Psoas muscle (tissue), 8 donors: ENCODE measurements at places on chromosomes 2 and 18.

DNA sequence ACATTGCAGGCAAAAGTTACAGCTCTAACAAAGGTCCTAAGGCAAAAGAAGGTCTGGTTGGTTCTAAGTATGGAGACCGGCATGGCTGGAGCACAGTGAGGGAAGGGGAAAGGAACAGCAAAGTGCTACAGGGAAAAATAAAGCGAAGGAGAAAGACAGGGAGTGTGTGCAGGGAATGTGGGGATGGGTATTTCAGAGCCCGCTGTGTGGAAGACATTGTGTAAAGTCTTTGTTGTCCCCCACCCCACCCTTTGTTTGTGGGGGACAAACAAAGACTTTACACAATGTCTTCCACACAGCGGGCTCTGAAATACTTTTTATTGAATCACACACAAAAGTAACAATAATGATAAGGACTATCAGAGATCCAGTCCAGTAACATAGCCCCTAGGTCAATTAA lies 28.9 kb upstream of the C2orf15 start:
- H3K36me3 ChIP-seq: no peaks in the 10 kb centered on the region
- no peak overlapping the region for H3K27ac ChIP-seq
- no peak overlapping the region for H3K4me3 ChIP-seq
- DNase-seq: no peak
- H3K4me1 ChIP-seq: no peaks in the 10 kb centered on the region
- no peaks in the 10 kb centered on the region for H3K27me3 ChIP-seq

DNA sequence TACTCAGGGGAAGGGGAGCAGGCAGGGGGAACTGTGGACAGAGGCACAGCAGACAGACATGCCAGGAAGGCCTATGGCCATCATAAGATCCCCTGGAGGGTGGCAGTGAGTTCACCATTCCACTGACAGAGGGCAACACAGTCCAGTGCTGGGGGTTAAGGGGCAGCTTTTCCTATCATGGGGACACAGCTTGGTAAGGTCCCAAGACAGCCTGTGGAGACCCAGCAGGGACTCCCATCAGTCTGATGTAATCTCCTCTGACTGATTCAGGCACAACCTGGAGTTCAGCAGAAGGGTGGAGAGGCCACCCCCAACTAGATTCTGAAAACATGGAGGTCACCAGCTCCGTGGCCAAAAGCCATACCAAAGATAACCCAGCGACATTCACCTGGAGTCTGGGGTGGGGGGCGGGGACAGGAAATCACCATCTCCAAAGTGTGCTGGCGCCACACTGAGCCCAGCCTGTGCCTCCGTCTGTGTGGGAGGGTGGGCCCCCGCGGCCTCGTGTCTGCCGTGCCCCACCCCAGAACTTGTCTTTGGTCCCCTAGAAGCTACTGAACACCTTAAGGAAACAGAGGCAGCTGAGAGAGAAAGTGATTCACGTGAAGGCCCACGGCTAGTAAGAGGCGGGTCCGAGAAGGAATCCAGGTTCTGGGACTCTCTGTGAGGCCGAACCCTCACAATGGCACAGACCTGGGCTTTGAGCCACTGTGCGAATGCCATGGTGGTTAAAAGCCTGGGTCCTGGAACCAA lies 28.6 kb downstream of the DNMT3A start:
- H3K4me3 ChIP-seq: no peak overlapping the region
- H3K27me3 ChIP-seq: no peaks in the 10 kb centered on the region
- no peak for DNase-seq
- peak overlapping the region; percentile 82 for H3K27ac ChIP-seq
- no peaks in the 10 kb centered on the region for H3K36me3 ChIP-seq

- H3K4me3 ChIP-seq: no peak overlapping the region
- H3K4me1 ChIP-seq: no peaks in the 10 kb centered on the region
- no peaks in the 10 kb centered on the region for H3K27me3 ChIP-seq
- no peaks in the 10 kb centered on the region for H3K36me3 ChIP-seq
Measured at GRCh38 chr2:228430986-228431385, 249.5 kb upstream of the SPHKAP start.

DNA sequence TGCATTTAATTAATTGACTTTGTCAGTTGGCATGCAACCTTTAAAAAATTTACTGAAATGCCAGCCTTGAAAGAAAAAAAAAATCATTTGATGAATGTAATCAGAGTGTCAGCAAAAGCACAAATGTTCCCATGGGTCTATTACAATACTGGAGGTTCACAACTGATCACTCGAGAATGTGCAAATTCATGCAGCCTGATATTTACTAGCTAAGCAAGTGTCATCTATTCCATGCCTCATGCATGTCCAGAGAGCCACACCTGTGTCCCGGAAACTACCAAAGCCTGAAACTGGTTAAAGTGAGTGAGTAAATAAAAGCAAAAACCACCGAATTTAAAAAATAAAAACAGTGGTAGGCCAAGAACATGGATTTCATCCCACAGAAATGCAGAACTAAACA lies 415.3 kb upstream of the ID2 start:
- no peak for DNase-seq
- H3K4me1 ChIP-seq: no peaks in the 10 kb centered on the region
- no peaks in the 10 kb centered on the region for H3K36me3 ChIP-seq
- H3K27ac ChIP-seq: no peak overlapping the region
- no peak overlapping the region for H3K4me3 ChIP-seq
- H3K27me3 ChIP-seq: no peaks in the 10 kb centered on the region

DNA sequence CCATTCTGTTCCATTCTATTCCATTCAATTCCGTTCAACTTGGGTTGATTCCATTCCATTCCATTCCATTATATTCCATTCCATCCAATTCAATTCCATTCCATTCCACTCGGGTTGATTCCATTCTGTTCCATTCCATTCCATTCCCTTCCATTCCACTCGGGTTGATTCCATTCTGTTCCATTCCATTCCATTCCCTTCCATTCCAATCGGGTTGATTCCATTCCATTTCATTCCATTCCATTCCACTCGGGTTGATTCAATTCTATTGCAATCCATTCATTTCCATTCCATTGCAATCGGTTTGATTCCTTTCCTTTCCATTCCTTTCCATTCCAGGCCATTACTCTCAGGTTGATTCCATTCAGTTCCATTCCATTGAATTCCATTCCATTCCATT lies 1138.4 kb downstream of the RPIA start:
- H3K27me3 ChIP-seq: no peaks in the 10 kb centered on the region
- H3K4me3 ChIP-seq: no peak overlapping the region
- H3K27ac ChIP-seq: no peak overlapping the region
- H3K36me3 ChIP-seq: no peaks in the 10 kb centered on the region

DNA sequence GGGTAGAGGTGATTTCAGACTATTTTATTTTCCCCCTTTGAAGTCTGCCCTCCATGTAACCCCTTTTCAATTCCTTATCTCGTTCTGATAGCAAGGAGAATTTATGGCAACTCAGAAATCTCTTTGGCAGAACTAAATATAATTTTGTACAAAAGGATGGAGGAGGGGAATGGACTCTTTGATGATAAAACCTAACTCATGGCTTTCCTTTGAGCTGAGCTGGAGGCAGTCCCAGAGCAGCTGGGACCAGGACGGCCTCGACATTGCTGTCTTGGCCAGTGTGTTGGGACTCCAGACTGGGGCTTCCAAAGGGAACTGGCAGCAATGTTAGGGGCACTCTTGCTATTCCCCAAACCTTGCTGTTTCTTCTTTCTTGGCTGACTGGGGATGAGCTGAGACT lies 47.7 kb downstream of the PAX8 start:
- H3K4me3 ChIP-seq: no peak overlapping the region
- DNase-seq: no peak
- no peaks in the 10 kb centered on the region for H3K36me3 ChIP-seq
- no peaks in the 10 kb centered on the region for H3K27me3 ChIP-seq
- H3K4me1 ChIP-seq: no peaks in the 10 kb centered on the region

DNA sequence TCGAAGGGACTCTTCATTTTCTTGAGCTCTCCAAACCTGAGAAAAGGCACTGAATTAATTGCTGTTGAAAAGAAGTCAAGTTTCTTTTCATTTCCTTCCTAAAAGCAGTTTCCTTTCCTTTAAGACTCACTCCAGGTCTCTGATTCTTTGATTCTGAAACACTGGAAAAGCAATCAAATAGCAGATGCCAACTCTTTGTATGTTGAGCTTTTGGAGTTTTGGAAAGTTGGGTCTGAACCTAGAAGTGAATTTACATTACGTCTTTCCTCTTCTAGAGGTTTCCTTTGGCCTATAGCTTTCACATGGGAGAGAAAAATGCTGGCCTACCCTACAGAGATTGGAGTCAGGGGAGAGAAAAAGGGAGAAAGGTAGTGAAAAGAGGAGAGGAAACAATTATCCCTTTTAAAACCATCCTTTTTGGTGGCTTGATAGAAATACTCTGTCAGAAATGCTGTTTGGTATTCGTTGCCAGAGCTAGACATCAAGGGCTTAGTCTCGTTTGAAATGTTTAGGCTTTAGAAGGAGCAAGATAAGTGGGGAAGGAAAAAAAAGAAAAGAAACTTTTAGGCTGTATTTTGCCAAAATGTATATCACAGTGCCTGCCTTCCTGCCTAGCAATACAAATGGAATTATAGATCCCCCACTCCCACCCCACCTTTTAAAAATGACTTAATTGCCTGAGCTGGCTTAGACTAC lies 187.7 kb downstream of the PRPF40A start:
- no peaks in the 10 kb centered on the region for H3K27me3 ChIP-seq
- H3K36me3 ChIP-seq: peaks cover 3% of the 10 kb centered on the region
- DNase-seq: no peak
- no peak overlapping the region for H3K4me3 ChIP-seq
- no peak overlapping the region for H3K27ac ChIP-seq

DNA sequence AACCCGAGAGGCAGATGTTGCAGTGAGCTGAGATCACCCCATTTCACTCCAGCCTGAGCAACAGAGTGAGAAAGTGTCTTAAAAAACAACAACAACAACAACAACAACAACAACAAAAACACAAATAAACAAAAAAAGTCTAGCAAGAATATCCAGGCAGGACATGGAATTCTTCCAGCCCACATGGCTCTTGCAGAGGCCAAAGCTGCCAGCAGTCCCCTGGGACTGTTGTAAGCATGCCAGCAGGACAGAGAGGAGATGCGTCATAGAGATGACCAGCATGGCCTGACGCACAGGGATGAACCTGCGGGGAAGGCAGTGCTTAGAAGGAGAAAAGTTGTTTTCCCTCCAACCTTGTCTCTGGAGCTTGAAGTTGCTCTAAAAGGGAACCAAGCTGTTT lies 182.3 kb upstream of the PGAP1 start:
- no peak overlapping the region for H3K4me3 ChIP-seq
- H3K27ac ChIP-seq: peak overlapping the region; percentile 43

GRCh38 chr2:112869258-112869842 lies 32.8 kb upstream of the IL1B start:
- H3K4me3 ChIP-seq: no peak overlapping the region
- H3K36me3 ChIP-seq: no peaks in the 10 kb centered on the region
- H3K27ac ChIP-seq: no peak overlapping the region
- peaks cover 3% of the 10 kb centered on the region for H3K27me3 ChIP-seq

DNA sequence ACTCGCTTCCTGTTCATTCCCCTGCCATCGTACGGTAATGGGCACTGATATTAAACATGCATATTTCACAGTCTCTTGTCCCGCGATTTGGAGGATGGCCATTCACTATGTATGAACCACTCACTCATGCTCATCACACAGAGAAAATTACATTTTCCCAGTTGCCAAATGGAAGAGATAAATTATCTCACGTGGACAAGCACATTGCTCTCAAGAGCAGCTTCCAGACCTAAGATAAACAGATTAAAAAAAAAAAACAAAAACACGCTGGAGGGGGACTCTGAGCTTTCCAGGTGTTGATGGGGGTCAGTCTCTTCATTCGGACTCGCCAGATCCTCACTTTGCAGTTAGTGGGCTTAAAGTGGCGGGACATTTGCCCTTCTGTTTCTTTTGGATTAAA lies 1.7 kb upstream of the MAPK4 start:
- no peak for DNase-seq
- no peaks in the 10 kb centered on the region for H3K36me3 ChIP-seq
- H3K4me3 ChIP-seq: no peak overlapping the region
- H3K27me3 ChIP-seq: peaks cover 12% of the 10 kb centered on the region

DNA sequence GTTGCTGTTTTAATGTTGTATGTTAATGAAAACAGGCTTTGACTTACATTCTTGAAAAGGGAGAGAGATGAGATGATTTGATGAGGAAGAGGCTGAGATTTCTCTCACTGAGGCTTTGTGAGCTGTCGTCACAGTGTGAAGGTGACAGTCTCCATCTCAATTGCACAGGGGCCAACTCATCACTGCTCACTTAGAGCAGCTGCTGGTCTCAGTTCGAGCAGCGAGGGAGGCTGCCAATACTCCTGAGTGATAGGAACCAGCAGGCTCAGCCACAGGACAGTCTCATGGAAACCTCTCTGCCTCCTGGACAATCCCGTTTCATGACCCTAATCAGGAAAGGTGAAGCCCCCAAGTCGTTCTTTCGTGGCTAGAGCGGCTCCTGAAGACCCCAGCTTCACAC lies 170.7 kb upstream of the SOX11 start:
- no peaks in the 10 kb centered on the region for H3K36me3 ChIP-seq
- H3K4me1 ChIP-seq: no peaks in the 10 kb centered on the region
- no peak overlapping the region for H3K4me3 ChIP-seq
- no peaks in the 10 kb centered on the region for H3K27me3 ChIP-seq
- DNase-seq: no peak

GRCh38 chr2:95379371-95379831 lies 23.1 kb upstream of the FAHD2A start:
- no peaks in the 10 kb centered on the region for H3K36me3 ChIP-seq
- peaks cover 9% of the 10 kb centered on the region for H3K27me3 ChIP-seq
- H3K4me3 ChIP-seq: no peak overlapping the region
- no peak for DNase-seq
- H3K4me1 ChIP-seq: no peaks in the 10 kb centered on the region

DNA sequence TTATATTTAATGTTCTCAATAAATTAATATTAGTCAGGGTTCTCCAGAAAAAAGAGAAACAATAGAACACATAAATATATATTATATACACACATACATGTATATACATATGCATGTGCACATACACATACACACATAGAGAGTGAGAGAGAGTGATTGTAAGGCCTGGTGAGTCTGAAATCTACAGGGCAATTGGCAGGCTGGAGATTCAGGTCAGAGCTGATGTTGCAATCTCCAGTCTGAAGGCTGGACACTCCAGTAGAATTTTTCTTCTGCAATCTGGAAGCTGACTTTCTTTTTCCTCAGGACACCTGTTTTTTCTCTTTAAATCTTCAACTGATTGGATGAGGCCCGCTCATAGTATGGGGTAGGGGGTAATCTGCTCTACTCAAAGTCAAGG lies 3.2 kb downstream of the TMEM182 start:
- H3K4me3 ChIP-seq: peak overlapping the region; percentile 70
- DNase-seq: no peak
- H3K27ac ChIP-seq: peak overlapping the region; percentile 89
- no peaks in the 10 kb centered on the region for H3K27me3 ChIP-seq

DNA sequence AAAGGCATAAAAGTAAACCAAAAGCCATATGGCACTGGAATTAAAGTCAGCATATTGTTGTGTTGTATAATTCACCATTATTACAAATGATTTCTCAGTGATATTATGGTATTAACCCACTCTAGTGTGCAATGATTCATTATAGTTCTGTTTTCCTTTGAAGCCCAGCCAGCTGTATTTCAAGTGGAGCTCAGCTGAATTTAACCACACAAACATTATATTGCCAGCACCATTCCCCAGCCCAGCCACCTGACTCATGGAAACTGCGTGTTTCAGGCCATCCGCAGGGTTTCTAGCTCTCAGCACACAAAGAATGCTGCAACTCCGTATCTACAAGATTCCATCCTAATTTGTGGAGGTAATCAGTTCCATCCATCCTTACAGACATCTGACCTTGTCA lies 166.8 kb upstream of the CHAC2 start:
- H3K27me3 ChIP-seq: no peaks in the 10 kb centered on the region
- H3K27ac ChIP-seq: no peak overlapping the region
- H3K4me3 ChIP-seq: no peak overlapping the region
- DNase-seq: no peak
- H3K4me1 ChIP-seq: no peaks in the 10 kb centered on the region

- no peaks in the 10 kb centered on the region for H3K4me1 ChIP-seq
- no peaks in the 10 kb centered on the region for H3K27me3 ChIP-seq
- no peak for DNase-seq
Measured at GRCh38 chr2:121969766-121970639, 214.6 kb downstream of the TSN start.
